ENCODE measurements at places on chromosomes 16 and 17.

GRCh38 chr17:42901535-42902229, 1.1 kb downstream of the G6PC1 start:
- DNase-seq: no peak

DNA sequence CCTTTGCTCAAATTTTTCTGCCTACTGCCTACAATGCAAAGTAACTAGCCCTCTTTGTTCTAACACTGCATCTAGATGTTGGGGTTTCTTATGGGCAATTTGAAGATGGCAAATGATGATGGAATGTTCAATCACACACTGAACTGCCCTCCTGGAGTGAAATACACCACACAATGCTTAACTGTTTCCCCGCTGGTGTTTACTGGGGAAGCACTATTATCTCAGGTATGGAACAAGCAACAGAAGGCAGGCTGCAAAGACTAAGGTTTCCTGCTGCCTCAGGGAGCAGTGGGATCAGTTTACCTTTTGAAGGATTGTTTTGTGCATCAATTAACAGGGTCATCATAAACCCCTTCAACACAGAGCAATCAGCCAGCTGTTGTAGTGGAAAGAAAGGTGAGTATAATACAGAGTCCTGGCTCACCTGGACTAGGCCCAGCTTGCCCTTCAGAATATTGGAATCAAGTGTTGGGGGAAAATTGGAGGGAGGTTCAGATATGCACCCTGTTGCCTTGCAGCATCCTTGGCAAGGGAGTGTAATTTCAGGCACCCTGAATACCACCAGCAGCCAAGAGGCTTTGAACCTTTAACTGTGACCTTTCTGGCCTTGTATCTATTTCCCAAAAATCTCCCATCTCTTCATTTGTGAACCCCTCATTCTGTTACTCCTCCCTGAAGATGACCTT, 105.4 kb upstream of the CDH11 start:
- no peak for DNase-seq

DNA sequence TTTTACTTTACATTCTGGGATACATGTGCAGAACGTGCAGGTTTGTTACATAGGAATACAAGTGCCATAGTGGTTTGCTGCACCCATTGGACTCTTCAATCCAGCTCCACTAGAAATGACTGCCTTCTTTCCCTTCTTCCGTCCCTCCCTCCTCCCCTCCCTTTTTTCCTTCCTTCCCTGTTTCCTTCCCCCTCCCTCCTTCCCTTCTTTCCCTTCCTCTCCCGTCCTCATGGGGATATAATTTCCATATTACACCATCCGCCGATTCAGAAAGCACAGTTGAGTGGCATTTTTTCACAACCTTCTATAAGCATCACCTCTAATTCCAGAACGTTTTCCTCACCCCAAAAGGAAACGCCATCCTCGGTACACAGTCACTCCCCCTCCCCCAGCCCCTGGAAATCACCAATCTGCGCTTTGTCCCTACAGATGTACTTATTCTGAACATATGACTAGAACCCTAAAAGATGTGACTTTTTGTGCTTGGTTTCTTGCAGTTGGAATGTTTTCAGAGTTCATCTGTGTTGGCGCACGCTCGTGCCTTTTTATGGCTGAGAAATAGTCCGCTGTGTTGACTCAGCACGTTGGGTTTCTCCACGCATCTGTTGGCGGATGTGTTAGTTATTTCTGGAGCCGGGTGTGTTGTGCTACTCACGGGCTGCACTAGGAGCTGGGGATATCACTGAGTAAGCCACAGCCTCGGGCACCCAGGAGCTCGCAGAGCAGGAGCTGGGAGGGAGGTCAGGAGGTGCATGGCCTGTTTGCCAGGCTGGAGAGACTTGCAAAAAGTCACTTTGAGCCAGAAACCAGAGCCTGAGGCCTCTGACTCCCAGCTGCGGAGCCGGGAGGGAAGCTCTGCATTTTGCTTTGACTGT, 336.4 kb downstream of the SEC14L1 start:
- peak; percentile 39 for DNase-seq

DNA sequence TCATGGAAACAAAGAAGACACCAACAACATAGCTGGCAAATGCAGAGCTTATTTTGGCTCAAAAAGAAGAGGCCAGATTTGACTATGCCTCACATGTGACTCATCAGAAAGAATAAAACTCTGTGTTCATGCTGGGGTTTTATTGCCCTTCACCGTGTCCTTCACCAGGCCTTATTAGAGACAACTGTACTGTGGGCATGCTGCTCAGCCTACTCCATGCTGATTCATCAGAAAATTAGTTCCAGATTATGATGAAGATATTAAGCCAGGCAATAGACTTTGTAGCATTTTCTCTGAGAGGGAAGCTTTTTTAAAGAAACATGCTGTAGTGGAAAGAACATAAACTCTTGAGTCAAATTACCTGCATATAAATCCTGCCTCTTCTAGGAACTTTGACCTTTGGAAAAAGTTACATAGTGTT, 89.8 kb downstream of the CYB561 start:
- no peak for DNase-seq

DNA sequence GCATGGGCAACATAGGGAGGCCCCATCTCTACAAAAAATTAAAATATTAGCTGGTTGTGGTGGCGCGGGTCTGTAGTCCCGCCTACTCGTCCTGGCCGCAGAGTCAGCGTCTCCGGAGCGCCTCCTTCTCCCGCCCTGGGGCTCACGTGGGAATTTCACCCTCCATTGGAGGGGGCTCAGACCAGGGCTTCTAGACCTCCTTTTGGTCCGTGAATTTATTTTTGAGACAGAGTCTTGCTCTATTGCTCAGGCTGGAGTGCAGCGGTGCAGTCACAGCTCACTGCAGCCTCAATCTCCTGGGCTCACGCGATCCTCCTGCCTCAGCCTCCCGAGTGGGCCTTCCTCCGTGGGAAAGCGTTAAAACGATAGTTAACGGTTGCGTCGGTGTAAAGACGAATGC, 394 bp upstream of the NME4 start:
- no peak for DNase-seq

DNA sequence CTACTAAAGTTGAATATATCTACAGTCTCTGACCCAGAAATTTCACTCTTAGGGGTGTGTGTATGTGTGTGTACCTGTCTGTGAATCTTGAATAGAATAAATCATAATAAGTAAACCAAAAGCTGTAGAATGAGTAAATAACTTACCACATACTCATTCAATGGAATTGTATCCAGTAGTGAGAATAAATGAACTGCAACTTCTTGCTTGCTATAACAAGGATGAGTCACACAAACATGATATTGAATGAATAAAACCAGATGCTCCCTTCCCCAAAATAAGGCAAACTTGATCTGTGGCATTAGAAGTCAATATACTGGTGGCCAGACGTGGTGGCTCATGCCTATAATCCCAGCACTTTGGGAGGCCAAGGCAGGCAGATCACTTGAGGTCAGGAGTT, 259.8 kb upstream of the MON1B start:
- no peak for DNase-seq
